ENCODE measurements at places on chromosomes 13 and 19.

DNA sequence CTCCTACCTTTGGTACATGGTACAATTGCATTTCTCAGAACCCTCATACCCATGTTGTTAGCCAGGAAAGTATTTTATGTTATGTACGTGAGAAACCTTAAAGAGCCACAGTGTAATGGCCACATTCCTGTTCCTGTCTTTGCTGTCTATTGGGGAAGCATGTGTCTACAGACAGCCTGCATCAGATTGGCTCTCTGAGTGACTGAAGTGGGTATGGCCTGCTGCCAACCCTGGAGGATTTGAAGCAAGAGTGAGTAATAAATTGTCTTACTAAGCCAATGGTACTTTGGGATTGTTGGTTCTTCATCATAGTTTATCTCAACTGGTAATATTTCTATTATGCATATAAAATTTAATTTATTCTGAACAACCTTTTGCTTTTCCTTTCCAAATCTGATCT, 574.1 kb downstream of the LMO7 start:
- DNase-seq = no peak

DNA sequence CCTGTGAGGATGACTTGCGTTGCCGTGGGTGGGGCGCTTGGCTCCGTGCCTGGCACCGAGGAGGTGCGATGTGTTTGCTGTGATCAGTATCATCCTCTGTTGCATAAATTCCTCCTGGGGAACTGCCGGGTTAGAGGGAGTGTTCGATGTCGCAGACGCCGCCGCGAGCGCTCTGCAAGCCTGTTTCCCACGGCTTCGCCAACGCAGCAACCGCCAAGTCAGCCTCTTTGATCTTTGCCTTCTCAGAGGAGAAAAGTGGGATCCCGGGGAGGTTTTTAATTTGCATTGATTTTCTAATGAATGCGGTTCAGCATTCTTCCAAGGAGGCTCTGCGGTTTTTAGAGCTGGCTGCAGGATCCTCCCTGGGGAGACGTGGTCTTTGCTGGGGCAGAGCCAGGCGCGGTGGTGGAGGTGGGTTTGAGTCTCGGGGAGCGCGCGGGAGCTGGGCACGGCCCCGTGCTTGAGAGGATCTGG, 7.6 kb downstream of the GPR32 start:
- DNase-seq = no peak

GRCh38 chr13:84130495-84131114, 248.3 kb upstream of the SLITRK1 start:
- DNase-seq = no peak

DNA sequence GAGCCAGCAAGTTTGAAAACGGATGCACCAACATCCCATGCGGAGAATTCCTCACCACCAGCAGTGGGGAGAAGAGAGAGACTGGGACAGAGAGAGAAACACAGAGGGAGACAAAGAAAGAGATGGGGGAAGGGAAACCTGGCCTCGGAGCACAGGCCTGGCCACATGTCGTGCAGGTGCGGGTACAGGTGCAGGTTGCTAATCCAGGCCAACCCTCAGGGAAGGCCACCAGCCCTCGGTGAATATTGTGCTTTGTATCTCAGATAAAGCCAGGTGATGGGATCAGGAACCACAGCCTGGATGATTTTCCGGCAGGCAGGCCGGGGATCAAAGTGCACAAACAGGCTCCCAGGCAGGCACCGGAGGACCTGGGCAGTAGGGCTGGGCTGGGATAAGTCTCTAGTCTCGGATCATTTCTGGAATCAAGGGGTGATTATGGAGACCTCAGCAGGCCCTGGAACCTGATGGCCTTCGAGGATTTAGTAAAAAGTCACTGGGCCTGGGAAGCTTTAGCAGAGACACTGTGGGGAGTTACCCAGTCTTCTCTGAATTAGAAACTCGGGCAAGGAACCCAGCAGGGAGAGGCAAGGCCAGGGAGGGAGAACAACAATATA, 3.7 kb downstream of the GAS6 start:
- DNase-seq = no peak

DNA sequence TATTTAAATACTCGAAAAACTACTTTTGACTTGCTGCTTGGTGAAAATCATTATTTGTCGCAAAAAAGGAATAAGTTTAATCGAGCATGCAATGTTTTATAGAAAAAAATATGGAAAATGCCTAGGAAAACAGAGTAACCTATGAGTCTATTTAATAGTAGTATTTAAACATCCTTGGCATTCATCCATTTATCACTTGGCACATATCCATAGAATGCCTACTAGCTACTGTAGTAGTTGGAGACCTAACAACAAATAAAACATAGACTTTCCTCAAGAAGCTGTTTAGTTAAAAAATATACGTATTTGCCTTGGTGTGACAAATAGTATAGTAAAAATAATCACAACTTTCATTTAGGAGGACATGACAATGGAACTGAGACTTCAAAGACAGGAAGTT, 302.1 kb downstream of the DIAPH3 start:
- no peak for DNase-seq

GRCh38 chr19:18503337-18503970, 18.4 kb downstream of the ELL start:
- DNase-seq = no peak

DNA sequence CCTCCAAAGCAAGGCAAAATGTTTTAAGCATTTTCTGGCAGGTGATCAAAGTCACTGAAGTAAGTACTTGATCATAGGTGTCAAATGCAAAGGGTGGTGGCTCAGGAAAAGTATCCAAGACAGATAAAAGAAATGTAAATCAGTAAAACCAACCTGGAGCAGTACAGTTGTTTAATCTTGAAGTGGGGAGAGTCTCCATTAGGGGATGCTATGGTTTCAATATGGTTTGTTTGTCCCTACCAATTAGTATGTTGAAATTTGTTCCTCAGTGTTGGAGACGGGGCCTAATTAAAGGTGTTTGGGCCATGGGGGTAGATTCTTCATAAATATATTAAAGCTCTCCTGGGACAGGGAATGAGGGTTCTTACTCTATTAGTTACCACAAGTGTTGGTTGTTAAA, 1781.7 kb upstream of the PRR20A start:
- DNase-seq = no peak

- no peak for DNase-seq
Measured at GRCh38 chr19:41377977-41378709, 1.8 kb downstream of the TMEM91 start.

GRCh38 chr19:32908641-32909190, 39.1 kb upstream of the SLC7A9 start:
- no peak for DNase-seq

DNA sequence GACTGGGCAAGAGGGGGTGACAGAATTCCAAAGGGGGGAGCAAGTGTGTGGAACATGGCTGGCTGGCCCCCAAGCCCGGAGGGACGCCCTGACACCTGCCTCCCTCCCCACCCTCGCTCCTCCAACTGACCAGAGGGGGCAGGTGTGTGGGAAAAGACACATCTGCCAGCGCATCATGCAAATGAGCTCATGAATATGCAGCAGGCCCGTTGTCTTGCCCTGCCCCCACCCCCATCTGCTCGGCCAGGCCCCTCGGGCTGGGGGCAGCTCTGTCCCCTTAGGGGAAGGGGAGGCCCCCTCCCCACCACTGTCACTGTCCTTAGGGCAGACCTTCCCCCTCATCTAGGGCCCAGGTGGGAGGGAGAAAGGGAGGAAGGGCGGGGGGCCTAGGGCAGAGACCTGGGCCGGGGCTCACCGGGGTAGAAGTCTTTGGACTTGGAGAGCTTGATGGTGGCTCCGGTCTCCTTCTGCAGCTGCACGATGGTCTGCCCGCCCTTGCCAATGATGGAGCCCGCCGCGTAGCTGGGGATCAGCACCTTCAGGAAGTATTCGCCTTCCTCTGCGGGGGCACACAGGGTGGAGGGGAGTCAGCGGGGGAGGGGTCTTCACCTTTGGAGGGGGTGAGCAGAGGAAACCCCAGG, 12.9 kb downstream of the NOVA2 start:
- no peak for DNase-seq

Measured in left renal pelvis (tissue), 4 donors.